ENCODE measurements at places on chromosomes 12 and 14.

DNA sequence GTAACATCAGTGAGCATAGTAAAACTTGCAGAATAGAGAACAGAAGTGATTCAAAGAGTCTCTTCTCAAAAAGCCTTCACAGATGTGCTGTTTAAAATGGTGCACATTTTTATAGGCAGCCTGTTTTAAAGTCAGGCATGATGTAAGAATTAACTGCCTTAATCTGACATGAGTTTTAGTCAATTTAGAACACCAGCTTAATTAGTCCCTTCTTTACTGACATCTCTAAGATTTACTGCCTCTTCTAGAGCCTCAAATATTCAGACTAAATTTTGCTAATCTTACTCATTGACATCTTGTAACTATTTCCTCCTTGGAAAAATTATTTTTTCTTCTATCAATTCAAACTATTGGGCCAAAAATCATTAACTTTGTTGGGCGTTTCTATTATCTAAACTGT, 782.5 kb downstream of the C12orf50 start:
- no peak for DNase-seq

- DNase-seq = no peak
These were observed 35.2 kb upstream of the FAM181A start for GRCh38 chr14:93891756-93892504.

GRCh38 chr14:61281186-61281947, at the start of gene TMEM30B:
Gene TMEM30B, minus strand, starts transcription at chr14:61281338. Its CDS starts 191 bp downstream, at chr14:61281147.
- DNase-seq = no peak

DNA sequence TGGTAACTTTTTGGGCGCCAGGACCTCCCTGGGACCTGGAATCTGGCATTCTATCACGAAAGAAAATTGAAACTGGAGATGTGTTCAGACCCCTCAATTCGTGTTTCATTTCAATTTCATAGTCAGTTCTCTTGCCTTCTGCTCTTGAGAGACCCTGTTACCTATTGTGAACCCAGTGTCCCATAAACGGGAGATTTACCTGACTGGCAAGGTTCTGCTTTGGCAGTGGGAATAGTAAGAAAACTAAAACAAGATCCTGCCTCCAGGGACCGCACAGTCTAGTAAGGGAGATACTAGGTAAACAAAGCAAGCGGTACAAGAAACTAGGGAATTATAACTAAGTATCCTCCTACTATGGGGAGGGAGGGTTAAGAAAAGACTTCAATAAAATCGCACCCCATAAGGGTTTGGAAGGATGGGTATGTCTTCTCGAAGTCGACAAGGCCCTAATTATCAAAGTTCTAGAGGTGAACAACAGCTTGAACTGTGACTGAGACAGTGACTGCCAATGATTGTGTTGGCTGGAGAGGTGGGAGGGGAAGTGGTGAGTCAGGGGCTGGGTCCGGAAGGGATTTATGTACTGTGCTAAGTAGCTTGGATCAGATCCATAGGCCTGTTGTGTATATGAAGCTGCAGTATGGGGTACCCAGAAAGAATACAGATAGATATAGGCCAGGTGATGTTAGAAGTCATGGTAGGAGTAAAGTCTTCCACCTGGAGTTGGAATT, 754 bp downstream of the ACSS3 start:
- DNase-seq = peak; percentile 32

- no peak for DNase-seq
These were observed 6.0 kb downstream of the MTERF2 start for GRCh38 chr12:106980944-106981343.

DNA sequence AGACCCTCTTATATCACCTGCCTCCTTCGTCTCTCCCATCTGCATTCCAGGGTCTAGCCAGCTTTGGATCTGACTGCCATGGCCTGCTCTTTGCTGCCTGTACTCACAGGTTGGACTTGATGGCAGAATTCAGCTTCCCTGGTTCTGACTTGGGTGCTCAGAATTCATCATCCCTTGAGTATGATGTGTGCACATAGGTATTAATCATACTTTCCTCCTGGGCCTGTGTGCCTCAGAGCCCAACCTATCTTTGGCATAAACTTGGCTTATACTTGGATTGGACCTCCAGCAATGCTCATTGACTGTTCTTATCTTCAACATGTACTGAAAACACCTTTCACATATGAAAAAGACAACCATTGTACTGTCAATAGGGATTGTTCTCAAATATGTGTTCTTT, 70.7 kb upstream of the LMNTD1 start:
- DNase-seq = no peak

- DNase-seq = no peak
These were observed 8.5 kb downstream of the IFI27 start for GRCh38 chr14:94119071-94119470.

GRCh38 chr12:41956353-41956752, 188.3 kb downstream of the GXYLT1 start:
- peak; percentile 53 for DNase-seq

- DNase-seq = no peak
These were observed 397.8 kb downstream of the FUT8 start for GRCh38 chr14:65810322-65810721.

DNA sequence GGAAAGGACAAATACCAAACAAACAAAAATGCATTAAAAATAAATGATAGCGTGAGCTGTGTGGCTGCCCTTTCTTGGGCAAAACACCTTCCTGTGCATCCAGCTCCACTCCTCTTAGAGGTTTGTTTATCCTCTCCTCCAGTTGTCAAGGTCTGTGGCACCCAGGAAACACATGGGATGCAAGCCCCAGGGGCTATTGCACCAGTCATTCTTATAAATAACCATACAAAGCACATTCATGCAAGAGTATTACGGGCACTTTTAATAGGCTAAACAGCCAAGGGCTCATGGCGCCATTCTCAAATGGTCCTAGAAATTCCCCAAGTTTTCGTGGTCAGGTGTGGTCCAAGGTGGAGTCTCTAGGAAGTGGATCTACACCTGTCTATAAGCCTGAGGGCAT, 257.0 kb downstream of the DPF3 start:
- DNase-seq = no peak

DNA sequence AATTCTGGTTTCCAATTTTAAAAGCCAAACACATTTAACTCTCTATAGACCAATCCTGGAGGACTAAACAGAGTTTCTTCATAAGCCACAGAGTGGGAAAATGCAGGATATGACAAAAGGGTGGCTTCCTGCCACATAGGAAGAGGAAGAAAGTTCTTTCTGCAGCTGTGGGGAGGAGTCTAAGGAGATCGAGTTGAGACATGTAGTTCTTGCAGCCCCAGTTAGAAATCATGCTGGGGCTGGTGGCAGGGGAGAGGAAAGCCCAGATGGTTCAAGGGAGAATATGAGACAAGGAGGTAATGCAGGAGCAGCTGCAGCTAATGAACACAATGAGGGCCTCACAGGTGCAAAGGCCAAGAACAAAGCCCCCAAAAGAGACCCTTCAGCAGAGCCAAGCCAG, 85.0 kb upstream of the ARID2 start:
- DNase-seq = peak; percentile 44

DNA sequence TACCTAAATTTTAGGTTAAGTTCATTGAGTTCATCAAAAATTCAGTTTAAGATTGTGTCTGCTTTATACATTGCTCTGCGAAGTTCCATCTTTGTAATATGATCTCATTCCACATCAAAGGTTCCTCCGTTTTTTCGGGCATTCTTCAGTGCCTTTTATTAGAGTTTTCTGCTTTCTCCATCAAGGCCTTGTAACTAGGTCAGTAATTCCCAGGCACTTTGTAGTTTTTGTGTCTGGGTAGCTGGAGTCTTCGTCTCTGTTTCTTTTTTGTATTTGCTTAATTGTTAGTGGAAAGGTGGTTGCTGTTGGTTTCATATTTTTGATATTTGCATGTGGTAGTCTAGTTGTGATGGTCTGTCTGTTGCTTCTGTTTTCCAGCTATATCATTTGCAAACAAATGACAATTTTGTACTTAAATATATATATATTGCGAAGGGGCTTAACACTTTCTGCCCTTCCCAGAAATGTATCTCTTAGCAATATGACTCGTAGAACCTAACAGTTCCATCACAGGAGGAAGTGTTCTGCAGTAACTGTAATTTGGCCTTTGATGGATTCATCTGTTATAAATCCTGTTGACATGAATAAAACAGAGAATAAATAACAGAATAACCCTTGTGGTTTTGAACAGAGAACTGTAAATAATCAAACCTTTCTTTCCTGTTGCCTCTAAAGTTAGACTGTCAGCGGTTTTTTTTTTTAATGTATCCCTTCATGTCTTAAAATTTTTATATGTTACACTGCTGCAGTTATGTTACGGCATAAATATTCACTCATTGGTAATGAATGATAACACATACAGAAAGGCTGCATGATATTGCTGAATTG, 88.4 kb upstream of the DYNC1H1 start:
- no peak for DNase-seq

- no peak for DNase-seq
These were observed 45.1 kb downstream of the ISCA2 start for GRCh38 chr14:74538411-74539391.

- no peak for DNase-seq
These were observed 117.1 kb downstream of the SYT10 start for GRCh38 chr12:33322519-33322918.

DNA sequence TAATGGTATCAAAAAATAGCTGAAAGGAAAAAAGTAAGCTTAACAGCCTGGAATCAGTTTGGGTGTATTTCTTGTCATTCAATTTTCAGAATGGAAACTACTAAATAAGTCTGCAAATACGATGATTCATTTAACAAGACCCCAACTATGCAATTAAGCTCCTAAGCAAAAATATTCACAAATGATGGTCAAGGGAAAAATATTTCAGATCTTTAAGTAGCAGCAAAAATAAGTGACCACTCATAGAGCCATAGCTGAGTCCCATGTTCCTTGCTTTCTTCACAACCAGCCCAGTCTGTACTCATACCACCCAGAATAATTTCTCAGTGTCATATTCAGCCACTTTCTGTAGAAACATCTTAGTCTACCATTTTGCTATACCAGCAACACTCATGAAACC, 185.4 kb downstream of the PPM1H start:
- DNase-seq = no peak

DNA sequence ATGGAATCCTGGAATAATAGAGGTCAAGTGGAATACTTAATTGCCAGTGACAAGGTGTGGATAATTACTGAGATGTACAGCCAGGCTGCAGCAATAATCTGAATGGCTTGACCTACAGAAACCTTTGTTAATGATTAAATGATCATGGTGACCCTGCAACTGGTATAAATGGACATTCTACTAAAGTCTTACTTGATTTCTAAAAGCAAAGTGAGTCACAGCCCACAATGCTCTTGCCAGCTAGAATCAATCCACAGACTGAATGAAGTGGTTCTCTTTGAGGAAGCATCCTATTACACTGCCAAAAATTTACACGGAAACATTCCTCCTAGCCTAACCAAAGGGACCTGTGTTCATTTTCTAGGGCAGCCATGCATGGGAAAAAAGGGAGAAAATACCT, 518.5 kb downstream of the SOX5 start:
- no peak for DNase-seq

DNA sequence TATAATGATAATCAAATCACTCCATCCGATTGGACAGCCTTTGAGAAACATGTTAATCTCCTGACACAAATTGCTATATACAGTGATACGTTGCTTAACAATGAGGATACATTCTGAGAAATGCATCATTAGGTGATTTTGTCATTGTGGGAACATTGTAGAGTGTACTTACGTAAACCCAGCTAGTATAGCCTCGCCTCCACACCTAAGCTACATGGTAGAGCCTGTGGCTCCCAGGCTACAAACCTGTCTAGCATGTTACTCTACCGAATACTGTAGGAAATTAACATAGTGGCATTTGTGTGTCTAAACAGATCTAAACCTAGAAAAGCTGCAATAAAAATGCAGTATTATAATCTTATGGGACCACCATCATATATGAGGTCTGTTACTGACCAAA, 128.6 kb upstream of the PWP1 start:
- no peak for DNase-seq

DNA sequence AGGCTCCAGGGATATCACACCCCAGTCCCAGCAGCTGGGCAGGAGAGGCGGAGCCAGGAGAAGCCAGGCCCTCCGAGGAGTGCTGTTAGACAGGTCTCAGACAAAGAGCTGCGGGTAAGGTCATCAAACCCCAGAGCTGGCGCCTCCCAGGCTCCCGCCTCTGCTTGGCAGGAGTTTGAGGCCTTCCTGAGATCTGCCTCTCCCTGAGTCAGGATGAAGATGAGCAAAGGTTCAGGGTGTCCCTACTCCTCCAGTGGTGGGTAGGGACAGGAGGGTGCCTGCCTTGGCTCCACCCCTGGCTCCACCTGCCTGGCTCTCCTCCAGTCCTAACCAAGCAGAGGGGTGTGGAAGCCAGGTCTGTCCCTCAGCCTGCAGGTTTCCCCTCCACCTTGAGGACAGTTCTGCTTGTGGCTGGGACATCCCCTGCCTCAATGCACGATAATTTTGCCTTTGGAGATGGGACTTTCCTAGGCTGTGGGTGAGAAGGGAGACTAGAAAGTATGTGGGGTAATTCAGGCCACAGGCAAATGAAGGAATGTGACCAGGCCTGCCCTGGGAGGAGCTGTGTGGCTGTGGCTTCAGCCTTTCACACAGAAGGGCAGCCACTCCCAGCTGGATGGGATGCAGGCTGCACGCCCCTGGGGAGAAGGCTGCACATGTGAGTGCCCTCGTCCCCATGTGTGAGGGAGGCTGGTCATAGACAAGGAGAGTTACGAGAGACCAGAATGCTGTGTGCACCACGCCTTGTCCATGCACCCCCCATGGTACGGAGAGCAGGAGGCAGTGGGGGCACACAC, 2.2 kb downstream of the PLEKHG6 start:
- peak; percentile 71 for DNase-seq

- peak; percentile 17 for DNase-seq
These were observed 612 bp downstream of the PHC1 start for GRCh38 chr12:8914716-8915526.

DNA sequence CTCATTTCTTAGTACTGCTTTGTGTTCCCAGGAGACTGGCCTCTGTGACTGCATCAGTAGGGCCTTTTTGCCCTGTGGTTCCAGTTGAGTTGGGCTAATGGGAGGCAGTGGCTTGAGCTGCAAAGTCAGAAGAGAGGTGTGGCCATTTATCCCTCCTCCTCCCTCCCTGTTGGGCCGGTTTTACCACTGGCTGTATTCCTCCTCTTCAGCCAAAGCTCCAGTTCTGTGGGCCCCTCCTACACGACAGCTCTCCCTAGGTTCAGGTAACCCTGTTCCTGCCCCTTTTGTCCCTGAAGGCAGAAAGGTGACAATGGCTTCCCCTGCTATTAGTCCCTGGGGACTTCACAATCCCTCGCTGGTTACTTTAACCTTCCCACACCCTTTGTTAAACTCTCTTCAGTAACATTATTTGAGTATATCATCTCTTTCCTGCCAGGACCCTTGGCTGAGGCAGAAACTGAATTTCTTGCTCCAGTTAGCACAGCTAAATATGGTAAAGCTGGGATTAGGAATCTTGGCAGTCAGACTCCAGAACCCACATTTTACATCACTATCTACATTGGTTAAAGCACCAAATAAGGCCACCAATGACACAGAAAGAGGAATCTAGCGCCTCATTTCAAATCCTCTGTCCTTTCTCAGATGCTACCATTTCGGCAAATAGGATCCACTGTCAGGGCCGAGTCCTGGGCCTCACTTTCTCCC, 121.9 kb upstream of the SLC35F4 start:
- no peak for DNase-seq

- DNase-seq = no peak
These were observed 27.6 kb downstream of the KRT8 start for GRCh38 chr12:52877242-52877641.

- no peak for DNase-seq
These were observed 26.1 kb upstream of the AACS start for GRCh38 chr12:125038976-125039625.
